Stimulated activated CD4-positive, alpha-beta T cell treated with anti-CD3 and anti-CD28 coated beads, Interleukin-15, amount 100 ng/mL, for 48 hours (primary cell): ENCODE measurements at places on chromosomes 4 and X.
A peak's percentile ranks its signal among the peaks of the same experiment; 100 is the strongest.

DNA sequence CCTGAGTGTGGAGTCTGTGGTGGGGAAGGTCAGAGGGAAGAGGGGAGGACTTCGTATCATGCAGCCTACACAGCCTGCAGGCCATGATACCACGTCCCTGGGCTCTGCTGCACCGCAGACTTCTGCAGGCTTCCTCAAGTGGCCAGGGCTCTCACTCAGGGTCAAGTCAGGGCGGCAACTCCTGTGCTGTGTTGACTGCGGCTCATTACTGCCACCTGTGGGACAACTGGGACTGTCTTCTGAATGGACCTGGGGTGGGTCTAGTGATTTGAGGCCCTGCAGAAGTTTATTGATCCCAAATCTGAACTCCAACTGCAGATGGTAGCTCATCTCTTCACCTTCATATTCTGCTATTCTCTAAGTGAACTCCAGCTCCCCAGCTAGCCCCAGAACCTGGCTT, 167.1 kb downstream of the NSUN7 start:
- peak; percentile 55 for DNase-seq

DNA sequence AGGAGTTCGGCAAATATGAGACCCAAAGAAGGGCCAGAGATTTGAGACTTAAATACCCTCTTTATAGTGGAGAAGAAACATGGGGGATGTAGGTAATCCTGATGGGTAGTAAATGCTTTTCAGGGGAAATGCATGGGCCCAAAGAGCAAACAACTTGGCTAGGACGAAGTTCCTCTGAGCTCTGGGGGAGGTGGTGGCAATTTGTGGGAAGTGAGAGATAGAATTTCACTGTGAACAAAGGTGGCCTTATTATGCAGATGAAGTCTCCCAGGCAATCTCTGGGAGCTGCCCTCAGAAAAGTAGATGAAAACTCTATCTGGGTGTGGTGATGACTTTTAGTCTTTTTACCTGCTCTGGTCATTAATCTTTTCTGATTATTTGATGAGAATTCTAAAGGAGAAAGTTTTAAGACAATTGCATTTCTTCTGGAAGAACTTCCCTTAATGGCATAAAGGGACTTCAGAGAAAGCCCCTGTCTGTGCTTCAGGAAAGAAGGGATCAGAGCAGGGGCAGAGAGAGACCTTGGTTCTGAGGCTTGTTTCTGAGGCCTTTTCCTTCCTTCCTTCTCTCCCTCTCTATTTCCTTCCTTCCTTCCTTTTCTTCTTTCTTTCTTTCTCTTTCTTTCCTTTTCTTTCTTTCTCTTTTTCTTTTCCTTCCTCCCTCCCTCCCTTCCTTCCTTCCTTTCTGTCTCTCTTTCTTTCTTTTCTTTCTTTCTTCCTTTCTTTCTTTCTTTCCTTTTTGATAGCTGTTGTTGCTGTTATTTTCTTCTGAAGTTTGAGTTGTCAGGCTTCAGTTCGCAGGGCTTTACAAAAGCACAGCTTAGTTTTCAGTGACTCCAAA, 37.5 kb upstream of the MAOA start:
- DNase-seq = no peak

- DNase-seq = no peak
Measured at GRCh38 chr4:119025916-119026661, 109.5 kb upstream of the MYOZ2 start.

DNA sequence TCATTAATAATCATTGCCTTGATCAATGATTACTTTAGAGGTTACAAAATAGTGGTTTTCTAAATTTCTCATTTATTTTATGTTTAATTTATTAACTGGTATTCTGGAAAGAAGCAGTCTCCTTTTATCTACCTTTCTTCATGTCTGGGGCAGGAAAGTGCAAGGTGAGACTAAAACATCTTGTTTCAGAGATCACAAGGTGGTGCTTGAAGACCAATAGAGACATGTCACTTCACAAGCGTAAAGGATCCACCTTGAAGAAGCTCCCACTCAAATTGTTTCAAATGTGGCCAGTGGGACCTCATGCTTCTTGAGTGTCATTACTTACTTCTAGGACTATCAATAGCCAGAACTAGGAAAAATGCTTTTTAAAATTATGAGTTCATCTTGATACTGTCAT, 1568.7 kb downstream of the RPA4 start:
- DNase-seq = no peak

DNA sequence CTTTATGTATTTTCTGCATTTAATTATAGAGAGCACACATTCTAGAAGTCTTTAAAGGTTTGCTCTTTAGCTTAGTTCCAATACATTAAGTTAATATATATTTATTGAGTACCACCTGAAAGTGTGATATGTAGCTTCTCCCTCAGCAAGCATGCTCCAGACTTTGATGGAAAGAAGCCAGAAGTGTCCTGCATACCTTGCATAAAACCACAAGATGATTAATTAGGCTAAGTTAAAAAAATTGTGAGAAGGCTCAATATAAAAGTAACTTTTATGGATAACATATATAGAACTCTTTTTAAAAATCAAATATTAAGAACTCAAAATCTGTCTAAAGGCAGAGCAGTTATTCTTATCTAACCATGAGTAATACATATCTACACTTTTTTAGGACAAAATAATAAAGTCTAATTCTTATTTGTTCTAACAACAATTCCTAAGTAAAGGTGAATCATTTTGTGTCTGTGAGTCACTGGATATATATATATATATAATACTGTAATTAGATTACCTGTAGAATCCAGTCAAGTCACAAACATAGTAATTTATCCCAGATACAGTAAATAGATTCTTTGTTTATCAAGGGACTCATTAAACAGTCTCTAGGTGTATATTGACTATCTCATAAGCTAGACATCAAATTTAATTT, 51.2 kb downstream of the INTS12 start:
- DNase-seq = no peak

DNA sequence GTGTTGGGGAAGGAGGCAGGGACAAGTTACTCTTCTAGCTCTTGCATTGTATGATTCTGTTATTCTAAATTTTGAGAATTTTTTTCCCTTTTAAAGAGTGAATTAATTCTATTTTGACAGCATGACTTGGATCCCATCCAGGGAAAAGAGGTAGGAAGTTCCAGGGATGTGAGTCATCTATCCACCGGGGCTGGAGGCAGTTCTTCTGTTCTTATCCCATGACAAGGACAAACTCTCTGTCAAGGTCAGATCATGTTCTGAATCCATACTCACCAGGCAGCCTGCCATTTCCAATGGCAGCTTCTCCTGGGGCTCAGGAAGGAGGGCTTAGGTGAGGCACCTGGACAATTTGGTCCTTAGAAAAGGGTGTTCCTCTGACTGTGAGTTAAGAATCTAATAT, 132.0 kb upstream of the MED14 start:
- no peak for DNase-seq

- no peak for DNase-seq
Measured at GRCh38 chrX:129077424-129078170, 445.7 kb downstream of the SMARCA1 start.

DNA sequence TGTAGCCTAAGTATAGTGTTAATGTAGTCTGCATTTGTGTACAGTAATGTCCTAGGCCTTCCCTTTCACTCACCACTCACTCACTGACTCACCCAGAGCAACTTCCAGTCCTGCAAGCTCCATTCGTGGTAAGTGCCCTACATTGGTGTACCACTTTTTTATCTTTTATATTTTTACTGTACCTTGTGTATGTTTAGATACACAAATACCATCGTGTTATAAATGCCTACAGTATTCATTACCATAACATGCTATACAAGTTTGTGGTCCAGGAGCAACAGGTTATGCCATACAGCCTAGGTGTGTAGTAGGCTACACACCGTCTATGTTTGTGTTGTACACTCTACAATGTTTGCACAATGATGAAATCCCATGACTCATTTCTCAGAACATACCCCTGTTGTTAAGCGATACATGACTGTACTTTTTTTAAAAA, 15.4 kb downstream of the TSPAN5 start:
- DNase-seq = no peak

GRCh38 chrX:20265221-20265725, 1.4 kb downstream of the RPS6KA3 start:
- peak; percentile 65 for DNase-seq

- DNase-seq = no peak
Measured at GRCh38 chr4:3239998-3240920, 8.7 kb upstream of the MSANTD1 start.

DNA sequence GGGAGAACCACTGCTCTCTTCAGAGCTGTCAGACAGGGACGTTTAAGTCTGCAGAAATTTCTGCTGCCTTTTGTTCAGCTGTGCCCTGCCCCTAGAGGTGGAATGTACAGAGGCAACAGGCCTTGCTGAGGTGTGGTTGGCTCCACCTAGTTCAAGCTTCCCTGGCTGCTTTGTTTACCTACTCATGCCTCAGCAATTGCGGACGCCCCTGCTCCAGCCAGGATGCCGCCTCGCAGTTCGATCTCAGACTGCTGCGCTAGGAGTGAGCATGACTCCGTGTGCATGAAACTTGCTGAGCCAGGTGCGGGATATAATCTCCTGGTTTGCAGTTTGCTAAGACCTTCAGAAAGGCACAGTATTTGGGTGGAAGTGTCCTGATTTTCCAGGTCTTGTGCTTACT, 70.9 kb downstream of the MAGEB5 start:
- no peak for DNase-seq

- DNase-seq = no peak
Measured at GRCh38 chrX:17395154-17395553, 20.2 kb downstream of the NHS start.

DNA sequence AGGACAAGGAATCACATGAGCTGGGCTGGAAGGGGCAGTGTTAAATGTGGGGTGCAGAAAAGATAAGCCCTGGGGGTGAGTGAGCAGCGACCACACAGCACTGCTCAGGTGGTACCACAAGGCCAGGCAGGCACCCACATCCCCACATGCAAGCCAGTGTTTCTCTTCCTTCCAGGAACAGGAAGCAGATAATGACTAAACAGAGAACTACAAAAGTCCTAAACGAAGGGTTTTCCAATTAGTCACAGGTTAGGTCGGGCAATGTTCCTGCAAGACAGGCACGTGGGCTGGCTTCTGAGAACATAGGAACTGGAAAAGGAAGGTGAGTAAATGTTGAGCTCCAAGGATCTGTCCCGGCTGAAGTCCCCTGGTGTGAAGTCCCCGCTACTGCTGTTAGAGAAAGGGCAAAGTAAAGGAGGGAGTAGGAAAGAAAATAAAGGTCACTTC, 19.5 kb downstream of the RELL1 start:
- no peak for DNase-seq

- no peak for DNase-seq
Measured at GRCh38 chr4:175762582-175762981, 49.5 kb downstream of the GPM6A start.

GRCh38 chrX:148785256-148785655, 284.8 kb downstream of the AFF2 start:
- no peak for DNase-seq

DNA sequence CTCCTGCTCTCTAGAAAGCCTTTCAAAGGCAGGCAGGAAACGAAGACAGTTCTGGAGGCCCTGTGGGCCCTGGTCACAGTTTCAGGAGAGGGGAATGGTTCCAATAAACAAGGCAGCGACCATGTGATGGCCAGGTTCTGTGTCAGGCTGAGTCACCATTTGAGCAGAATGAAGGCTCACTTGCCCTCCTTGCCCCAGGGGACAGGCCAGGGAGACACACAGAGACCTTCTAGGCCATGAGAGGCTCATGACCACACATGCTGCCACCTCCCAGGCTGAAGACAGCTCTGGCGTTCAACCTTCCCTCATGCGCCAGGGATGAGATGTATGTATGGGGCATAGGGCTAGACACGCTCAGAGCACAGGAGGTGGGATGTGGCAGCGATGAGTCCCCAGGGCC, 22.9 kb upstream of the TRIM2 start:
- no peak for DNase-seq

DNA sequence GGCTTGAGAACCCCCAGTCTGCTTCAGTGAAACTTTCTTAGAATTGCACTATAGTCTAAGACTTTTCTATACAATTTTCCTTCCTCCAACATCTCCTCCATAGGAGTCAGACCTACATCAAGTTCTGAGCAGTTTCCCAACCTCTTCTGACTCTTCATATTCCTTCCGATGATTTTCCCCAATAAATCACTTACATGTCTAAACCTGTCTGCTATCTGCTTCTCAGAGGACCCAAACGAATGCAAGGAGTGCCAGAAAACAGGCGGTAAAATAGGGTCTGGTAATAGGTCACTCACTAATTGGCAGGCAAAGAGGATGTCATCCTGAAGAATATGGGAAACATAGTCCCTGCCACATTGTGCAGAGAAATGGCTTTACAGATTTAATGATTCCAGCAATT, 153.9 kb downstream of the PCDH18 start:
- no peak for DNase-seq

DNA sequence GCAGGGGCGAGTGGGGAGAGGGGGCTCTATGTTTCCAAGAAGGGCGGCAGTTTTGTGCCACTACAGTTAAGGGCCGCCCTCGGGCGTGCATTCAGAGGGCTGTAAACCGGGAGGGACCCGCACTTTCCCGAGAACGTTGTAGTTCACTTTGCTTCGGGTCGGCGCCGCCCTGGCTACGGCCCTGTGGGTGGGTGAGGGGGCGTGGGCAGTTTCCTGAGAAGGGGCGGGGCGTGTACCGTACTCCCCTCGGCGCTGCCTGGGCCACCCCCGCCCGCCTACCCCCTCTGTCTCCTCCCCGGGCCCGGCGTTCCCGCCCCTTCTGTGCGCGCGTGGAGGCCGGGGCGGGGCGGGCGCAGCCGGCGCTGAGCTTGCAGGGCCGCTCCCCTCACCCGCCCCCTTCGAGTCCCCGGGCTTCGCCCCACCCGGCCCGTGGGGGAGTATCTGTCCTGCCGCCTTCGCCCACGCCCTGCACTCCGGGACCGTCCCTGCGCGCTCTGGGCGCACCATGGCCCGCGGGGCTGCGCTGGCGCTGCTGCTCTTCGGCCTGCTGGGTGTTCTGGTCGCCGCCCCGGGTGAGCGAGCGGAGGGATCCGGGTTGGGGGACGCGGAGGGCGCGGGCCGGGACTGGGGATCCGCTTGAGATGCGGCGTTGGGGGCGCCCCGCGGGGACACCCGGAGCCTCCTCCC, at the start of gene CD99:
CD99 (plus strand) TSS at position 440 of the 687 bp plus-strand sequence; CDS start at position 506, 66 bp downstream.
- peak; percentile 68 for DNase-seq

DNA sequence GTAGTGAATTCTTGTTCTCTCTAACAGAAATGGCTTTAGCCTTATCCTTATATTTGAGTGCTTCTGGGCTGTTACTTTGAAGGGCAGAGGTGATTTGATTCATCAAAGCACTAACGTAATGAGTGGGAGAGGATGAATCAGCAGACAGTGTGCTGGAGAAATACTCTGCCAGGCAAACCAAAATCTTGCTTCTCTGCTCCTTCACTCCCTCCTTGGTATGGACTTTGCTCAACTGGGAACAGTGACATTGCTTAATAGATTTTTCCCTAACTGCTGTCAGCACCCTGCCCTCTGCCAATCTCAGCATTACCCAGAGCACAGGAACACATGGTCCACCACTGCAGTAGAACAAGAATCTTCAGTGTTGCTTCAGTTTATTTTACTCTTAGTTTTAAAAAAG, 56.0 kb downstream of the PDLIM5 start:
- no peak for DNase-seq

GRCh38 chr4:164307262-164307661, 446.7 kb upstream of the SMIM31 start:
- no peak for DNase-seq

DNA sequence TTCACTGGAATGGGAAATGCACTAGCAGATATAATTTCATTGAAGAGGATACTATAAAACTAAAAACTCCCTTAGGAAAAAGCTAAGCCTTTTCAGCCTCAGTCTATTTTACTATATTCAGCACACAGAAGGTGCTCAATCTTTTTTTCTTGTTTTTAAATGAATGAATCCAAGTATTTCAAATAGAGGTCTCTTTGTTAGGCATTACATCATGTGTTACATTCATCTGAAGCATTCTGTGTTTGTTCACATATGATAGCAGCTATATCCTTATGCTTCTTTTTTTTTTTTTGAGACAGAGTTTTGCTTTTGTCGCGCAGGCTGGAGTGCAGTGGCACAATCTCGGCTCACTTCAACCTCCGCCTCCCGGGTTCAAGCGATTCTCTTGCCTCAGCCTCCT, 278.4 kb downstream of the CAMK2D start:
- no peak for DNase-seq
